Stimulated activated naive CD8-positive, alpha-beta T cell treated with anti-CD3 and anti-CD28 coated beads, Interleukin-15, Interleukin-2, amounts not matched to agents 100 U/mL and 50 U/mL, for 24 hours (primary cell): ENCODE measurements at places on chromosomes 7 and 10.

DNA sequence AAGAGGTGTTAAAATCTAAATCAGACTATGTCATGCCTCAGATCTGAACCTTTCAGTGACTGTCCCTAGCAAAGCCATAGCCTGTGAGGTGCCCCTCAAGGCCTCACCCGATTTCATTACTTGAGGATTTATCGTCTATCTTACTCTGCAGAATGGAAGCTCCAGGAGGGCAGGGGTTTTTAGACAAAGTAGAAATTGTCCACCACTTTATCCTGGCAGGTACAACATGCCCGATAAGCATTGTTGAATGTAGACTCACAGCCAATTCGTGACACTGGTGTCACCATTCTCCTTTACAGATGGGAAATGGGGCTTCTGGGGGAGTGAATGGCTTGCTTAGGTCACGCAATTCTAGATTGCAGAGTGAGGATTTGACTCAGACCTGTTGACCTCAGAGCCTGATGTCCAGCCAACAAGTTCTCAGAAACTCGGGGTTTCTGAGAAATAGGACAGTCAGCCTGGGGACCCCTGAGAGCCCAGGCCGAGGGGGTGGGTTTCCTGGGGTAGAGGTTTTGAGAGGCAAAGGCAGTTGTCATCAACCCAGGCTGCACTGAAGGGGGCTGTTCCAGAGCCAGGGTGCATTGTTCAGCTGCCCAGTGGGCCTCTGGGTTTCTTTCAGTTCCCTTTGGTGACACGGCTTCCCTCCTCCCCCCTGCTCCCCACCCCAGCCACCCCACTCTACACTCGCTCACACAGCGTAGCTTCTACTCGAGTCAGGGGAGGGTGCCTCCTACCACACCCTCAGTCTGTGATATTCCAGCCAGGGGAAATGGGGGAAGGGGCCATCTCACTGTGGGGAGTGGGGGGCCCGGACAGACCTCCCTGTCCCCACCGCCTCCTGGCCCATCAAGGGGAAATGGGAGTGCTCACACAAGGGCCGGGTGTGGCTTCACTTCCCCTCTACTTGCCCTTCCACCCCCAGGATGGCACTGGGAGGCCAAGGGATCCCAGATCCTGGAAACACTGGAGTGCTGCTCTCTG is 3.1 kb upstream of the IRF5 start:
- DNase-seq = no peak

- no peak for DNase-seq
Observed at GRCh38 chr7:157244516-157245294, 92.1 kb upstream of the DNAJB6 start.

DNA sequence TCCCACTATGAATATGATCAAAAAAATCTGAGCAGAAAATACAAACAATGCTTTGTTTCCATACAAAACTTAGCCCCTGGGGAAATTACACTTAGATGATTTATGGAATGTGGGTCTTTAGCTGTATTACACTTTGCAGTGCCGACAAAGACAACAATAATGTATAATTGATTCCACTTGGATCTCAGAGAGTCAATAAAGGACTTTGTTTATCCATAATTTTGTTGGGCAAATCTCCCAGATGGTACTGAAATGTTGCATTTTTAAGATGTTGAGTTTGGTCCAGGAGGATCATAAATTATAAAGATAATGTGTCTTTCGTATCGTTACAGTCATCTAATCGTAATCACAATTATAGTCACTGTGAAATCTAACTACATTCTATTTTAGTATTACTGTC is 66.9 kb upstream of the DOCK1 start:
- no peak for DNase-seq

DNA sequence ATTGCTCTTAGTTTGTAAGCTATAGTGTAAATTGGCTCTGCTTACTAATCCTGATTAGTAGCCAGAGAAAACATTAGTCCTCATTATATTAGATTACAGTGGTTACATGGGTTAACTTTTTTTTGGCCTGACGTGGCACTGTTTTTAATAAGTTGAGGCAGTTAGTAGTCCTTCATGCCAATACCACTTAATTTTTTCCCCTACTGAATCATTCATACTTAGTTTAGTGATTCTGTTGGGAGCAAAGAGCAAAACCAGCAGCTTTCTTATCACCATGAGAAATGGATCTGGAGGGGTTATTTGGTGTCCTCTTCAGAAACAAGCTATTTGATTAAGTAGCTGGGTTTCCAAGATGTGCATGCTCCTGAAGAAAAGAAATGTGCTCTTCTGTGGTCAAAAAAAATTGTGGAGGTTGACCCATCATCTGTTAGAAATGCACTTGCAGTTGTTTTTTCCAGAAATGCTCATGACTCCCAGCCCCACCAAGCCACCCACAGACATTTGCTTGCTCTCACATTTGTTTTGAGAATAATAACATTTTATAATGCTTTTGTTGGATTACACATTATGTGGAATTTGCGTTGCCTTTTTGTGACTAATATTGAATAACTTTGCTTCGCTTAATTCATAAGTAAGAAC is 258.5 kb downstream of the HDAC9 start:
- DNase-seq = no peak

GRCh38 chr7:51034521-51035264 is 252.0 kb upstream of the GRB10 start:
- no peak for DNase-seq

- no peak for DNase-seq
Observed at GRCh38 chr10:113348694-113349093, 204.2 kb upstream of the HABP2 start.

GRCh38 chr10:60518745-60519144 is 129.1 kb upstream of the ANK3 start:
- DNase-seq = no peak

GRCh38 chr10:131897297-131897899 is 3.4 kb upstream of the PPP2R2D start:
- no peak for DNase-seq

- DNase-seq = no peak
Observed at GRCh38 chr7:66781408-66782090, 41.0 kb downstream of the RABGEF1 start.

DNA sequence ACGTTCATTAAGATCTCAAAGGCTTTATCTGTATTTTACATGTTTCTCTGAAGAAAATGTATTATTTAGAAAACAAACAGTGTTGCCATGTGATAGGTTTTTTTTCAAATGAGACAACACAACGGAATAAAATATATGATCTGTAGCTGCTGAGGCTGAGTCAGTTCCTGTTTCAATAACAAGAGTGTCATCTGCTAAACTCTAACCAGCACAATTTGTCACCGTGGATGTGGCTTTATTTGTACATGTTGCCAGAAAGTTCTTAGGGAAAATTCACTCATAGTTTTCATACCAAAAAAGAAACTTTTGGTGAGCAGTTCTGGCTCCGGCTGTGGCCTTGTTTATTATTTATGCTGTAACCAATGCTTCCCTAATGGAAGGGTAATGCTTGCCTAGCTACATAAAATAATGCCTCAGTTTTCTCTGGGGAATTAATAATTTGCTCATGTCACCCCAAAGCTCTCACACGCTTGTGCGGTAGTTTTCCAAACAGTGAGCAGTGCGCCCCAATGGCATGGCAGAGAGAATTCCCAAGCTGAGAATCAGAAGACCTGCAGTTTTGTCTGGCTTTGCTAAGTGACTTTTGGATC is 20.3 kb upstream of the KLF6 start:
- no peak for DNase-seq

GRCh38 chr7:4796453-4796852 is 21.0 kb downstream of the AP5Z1 start:
- DNase-seq = no peak

DNA sequence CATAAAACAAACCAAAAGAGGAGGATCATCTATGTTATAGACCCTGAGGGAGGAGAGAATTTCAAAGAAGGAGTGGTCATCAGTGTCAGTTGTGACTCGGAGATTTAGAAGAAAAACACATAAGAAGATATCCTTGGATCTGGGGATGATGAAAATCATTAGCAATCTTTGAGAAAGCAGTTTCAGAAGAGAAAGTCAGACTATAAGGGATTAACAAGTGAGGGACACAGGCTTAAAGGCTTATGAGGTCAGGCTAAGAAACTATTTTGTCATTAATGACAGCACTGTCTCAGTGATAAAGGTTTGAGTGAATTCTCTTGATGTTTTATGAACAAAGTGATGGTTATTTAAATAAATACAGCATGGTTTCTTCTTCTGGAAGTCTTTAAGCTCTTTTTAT is 6.1 kb upstream of the GPR85 start:
- no peak for DNase-seq

- DNase-seq = peak; percentile 30
Observed at GRCh38 chr7:142412551-142413193, 154.8 kb upstream of the PRSS58 start.

DNA sequence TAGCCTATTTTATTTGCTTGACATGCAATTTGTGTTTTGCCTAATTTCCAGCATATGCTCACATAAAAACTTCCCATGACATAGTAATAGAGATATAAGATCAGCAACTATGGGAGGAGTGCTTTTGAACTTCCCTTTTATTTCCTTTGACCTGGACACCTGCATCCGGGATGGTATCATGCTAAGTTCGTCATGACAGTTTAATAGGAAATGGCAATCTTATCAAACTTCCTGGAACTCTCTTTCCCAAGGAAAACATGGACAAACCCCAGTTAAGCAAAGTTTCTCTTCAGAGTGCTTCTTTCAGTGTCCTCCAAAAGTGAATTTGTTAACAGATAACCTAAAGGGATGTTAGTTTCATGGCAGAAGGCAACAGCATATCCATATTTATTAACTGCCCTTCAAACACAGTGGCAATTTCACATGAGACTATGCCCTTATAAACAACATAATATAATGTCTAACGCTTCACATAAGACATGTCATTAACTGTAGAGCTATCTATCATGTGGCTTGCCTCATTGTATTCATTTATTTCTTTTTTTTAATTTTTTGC is 474.7 kb upstream of the SEMA3A start:
- DNase-seq = no peak

DNA sequence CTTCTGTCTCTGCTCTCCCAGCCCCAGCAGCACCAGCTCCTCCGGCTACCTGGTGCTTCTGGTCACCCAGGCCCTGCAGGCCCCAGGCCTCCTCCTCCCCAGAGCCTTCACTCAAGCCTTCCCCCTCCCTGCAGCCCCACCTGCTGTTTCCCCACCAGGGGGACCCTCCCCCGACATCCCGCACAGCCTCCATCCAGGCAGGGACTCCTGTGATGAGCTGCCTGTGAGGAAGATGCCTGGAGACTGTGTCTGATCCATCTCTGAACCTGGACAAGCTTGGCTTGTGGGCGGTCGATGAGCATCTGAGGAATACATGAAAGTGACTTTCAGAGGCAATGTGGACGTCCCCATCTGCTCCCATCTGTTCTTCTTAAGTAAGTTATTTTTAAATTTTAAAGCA is 45.0 kb downstream of the RAMP3 start:
- DNase-seq = no peak

DNA sequence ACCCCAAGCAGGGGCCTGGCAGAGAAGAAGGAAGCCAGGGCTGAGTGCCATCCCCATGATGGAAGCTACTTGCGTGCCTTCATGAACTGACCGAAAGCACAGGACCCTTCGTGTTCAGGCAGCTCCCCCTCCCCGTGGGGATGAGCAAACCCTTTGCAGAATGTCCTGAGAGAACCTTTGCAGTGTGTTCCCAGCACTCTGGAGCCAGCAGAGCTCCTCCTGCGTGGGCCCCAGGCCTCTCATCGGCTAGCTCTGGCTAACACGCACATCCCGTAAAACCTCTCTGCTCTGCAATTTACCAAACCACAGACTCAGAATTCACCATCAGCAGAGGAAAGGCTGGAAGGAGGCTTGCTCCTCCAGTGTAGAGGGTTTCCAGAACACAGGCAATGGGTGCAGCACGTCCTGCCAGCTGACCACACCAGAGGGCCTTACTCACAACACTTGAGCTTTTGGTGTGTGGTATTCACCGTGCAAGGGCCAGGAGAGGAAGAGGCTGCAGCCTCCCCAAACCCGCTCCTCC is 3.1 kb downstream of the SH3PXD2A start:
- DNase-seq = no peak

- DNase-seq = no peak
Observed at GRCh38 chr10:124459395-124459794, 2.2 kb upstream of the LHPP start.
